Foreskin keratinocyte (primary cell): ENCODE measurements at places on chromosomes 16 and 17. TPM values are rescaled to one million over a fixed set of nuclear protein-coding genes. Genes with fewer than 3 reads are reported as not detected.
A peak's percentile ranks its signal among the peaks of the same experiment; 100 is the strongest.

DNA sequence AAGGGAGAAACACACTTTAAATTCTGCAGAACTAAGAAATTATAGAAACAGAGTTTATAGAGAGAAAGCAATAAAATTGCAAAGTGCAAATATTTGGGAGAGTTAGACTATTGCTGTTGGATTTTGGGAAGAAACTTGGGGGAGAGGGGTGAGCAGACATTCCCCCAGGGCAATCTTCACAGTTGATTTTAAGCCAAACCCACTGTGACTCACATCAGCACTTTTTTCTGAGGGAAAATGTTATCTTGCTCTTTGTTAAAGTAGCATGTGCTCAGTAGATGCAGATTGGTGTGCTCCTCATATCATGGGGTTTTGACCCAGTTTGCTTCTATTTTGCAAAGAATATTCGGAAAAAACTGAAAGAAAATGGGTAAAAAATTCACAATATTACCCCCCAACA lies 367.6 kb downstream of the CDH11 start:
- DNase-seq = no peak

DNA sequence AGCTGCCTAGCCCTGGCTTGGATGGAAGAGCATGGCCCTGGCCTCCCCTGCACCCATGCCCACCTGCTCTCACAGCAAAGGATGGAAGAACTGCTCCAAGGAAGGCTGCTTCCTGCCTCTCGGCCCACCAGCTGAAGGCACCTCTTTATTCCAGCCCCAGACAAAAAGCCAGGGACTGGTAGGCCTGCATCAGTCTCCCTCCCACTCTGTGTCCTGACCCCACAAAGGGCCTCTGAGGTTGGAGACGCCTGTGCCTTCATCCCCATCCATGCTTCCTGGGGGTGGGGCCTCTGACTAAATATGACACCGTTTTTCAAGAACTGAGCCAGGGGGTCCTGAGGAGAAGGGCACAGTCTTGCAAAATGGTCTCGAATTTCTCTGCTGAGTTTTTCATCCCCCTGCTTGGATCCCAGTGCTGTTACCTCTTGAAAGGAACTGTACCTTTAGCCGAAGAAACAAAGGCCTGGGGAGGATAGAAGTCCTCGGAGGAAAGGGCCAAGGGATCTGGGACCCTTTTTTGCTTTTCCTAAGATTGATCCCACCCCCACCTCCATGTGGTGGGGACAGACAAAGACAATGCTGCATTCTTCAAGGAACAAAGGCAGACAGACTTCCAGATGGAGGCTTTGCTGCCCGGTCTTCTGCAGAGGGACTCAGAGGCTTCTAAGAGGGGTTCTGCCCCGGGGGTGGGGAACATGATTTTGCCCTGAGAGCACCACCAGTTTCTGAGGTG lies 5.2 kb downstream of the C17orf50 start:
- DNase-seq = no peak

DNA sequence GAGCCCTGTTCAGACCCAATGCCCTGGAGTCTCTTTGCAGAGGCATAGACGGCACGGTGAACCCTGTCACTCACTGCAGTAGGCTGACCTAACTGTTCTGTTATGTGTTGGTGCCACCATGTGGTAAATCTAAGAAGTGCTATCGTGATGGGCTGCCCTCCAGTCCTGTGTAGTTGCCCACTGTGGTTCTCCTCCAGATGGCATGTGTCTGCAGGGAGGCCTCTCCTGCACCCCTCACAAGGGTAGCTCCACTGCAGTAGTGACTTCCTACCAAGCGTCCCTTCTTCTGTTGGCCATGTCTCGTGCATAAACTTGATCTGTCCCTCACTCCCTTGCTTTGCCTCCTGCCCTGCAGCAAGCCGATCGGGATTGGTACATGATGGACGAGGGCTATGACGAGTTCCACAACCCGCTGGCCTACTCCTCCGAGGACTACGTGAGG lies 5.8 kb downstream of the DHX38 start:
- peak; percentile 33 for DNase-seq

- DNase-seq = no peak
These were observed 225.2 kb downstream of the GRIN2A start for GRCh38 chr16:9957002-9957401.

- DNase-seq = no peak
These were observed at the start of gene SLC47A2 for GRCh38 chr17:19716108-19717030. TSS of gene SLC47A2 (minus strand) at chr17:19716584. CDS start at chr17:19716555, 29 bp downstream.

DNA sequence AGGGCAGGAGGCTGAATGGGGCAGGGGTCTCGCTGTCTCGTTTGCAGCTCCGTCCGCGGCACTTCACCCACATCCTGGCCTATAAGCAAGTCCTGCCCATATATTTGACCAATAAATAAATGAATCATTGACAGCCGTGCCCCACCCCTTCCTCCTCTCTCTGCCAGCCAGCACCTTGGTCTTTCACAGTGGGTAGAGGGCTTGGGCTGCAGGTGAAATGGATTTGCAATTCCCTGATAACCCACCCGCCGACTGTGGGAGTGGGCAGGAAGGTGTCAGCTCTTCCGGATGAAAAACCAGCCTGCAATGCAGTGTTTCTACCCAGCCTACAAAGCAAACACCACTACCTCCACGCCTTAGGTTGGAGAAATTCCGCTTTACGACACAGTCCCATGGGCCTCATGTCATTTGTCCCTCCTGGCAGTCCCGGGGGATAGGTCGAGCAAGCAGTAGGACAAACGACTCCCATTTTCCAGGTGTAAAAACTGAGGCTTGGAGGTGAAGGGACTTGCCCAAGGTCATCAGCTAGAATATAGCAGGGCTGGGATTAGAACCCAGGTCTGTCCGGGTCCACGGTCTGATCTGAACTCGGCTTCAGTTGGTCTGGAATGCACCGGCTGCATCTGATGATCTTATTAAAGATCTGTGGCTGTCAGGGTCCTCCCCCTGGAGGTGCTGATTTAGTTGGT lies 79.0 kb downstream of the ABCC1 start:
- no peak for DNase-seq

GRCh38 chr17:19290066-19290705 lies 53.0 kb downstream of the EPN2 start:
- DNase-seq = no peak

GRCh38 chr16:28258567-28258966 lies 33.8 kb upstream of the SBK1 start:
- DNase-seq = no peak

- no peak for DNase-seq
These were observed 69.8 kb upstream of the PLCG2 start for GRCh38 chr16:81709016-81709900.

GRCh38 chr16:9049241-9049640 lies 42.2 kb upstream of the HAPSTR1 start:
- DNase-seq = peak; percentile 30

GRCh38 chr17:17021194-17021863 lies 20.9 kb upstream of the MPRIP start:
- DNase-seq = no peak

DNA sequence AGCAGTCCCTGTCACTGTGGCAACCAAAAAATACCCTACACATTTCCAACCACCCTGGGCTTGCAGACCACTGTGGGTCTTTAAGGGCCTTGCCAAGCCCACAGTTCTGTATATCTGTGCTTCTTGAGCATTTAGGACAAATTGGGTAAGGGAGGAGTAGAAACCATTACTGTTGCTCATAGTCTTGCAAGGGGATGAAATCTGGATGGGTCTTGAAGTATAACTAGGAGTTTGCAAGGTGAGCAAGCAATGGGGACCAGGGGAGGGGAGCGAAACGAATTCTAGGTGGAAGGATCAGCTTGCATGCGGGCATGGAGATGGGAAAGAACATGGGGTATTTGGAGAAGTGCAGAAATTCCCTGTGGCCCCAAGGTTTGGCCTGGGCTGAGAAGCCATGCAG lies 202.9 kb downstream of the RAB11FIP4 start:
- DNase-seq = no peak

- no peak for DNase-seq
These were observed 70.1 kb downstream of the NLK start for GRCh38 chr17:28112606-28113005.

- DNase-seq = no peak
These were observed 137.9 kb downstream of the SOX9 start for GRCh38 chr17:72258711-72259110.

- no peak for DNase-seq
These were observed 794 bp upstream of the CPNE7 start for GRCh38 chr16:89574681-89575246.

DNA sequence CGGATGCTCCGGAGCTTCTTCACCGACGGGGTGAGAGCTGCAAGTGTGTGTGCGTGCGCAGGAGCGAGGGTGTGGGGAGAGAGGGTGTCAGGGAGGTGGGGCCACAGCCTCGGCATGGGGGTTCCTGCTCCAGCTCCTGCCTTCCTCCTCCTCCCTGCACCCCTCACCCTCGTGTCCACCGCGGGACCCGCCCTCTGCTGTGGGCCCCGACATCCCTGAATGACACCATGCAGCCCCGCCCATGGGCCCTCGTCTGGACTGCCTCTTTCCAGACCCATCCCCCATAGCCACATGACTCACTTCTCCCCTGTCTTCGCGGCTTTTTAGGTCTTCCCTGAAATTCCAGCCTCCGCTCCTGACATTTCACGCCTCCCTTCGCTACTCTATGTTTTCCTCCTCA lies 41.6 kb downstream of the ARHGAP23 start:
- no peak for DNase-seq

- DNase-seq = no peak
These were observed 23.1 kb downstream of the MSI2 start for GRCh38 chr17:57279432-57279831.

The STAC2 gene
- total RNA-seq = not detected in 2 replicates

The LGALS9C gene
- 6.6 and 18.8 TPM in 2 replicates for total RNA-seq

The GAS7 gene
- total RNA-seq = 0.04 and 0.10 TPM in 2 replicates

The NOMO2 gene
- 152 and 155 TPM in 2 replicates for total RNA-seq

The FAM234A gene
- 27.0 and 32.4 TPM in 2 replicates for total RNA-seq
